ENCODE measurements at places on chromosomes 1 and 21.

- DNase-seq: no peak
Observed at GRCh38 chr1:59290193-59290949, 6.5 kb upstream of the FGGY start.

- no peak for DNase-seq
Observed at GRCh38 chr1:33763406-33763805, 100.5 kb upstream of the HMGB4 start.

DNA sequence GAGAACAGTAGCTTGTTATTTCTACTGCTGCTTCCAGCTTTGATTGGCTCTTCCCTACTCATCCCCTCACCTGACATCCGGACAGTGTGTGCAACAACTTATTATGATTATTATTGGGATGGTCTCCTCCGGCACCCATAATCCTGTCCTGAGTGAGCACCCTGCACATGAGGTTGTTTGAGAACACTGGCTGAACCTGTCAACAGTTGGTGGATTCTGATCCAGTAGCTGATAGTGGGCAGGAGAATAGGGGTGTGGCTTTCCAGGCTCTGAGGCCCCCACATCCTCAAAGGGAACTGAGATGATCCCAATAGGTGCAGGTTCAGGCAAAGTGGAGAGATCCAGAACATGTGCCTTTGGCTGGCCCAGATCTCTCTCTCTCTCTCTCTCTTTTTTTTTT, 60.5 kb downstream of the RUNX1 start:
- no peak for DNase-seq

- DNase-seq: no peak
Observed at GRCh38 chr21:44298301-44298700, 1.6 kb upstream of the PFKL start.

- DNase-seq: no peak
Observed at GRCh38 chr1:9244501-9245229, 10.1 kb downstream of the H6PD start.

DNA sequence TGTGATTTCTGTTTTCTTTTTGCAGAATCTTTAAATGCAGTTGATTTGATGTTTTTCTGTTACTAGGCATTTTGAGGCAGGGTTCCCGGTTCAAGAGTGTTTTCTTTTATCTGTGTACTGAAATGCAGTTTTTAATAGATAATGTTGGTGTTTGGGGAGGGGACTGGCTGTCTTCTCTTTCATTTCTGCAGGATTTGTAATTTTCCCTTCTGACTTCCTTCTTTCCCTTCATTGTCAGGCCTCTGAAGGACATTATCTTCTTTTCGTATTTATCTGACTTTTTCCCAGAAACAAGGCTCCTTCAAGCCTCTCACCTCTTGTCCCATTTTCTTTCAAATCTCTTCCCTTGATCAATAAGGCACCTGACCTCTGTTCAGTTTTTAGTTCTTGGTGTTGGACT, 1.5 kb upstream of the GALNT2 start:
- no peak for DNase-seq

DNA sequence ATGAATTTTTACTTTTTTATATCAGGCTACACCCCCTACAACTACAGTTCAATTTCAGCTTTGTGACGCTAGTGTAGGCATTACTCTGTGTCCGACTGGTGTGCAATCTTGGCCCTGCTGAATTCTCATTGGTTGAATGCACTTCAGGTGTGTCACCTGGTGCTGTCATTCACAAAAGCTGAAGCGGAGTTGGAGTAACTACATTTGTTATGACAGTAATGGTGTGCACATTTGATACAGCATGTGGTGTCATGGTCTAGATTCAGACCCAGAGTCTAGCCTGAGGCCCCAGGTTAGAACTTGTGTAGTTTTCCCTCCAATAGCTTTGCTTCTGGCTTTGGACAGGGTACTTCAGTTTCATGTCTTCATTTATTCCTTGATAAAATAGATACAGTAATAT, 88.7 kb downstream of the C1orf94 start:
- DNase-seq: no peak

DNA sequence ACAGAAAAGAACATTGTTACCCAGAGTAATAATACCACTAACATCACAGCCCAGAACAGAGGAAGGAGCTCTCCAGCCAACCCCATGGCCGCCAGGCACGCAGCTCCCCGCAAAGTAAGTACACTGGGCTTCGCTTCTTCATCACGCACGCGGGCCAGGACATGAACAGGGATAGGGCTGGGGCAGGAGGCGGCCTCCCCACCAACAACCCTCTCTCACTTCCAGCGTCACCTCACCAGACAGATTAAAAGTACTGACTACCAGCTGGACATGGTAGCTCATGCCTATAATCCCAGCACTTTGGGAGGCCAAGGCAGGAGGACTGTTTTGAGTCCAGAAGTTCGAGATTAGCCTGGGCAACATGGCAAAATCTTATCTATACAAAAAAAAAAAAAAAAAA, 78.3 kb downstream of the NPHP4 start:
- DNase-seq: no peak

DNA sequence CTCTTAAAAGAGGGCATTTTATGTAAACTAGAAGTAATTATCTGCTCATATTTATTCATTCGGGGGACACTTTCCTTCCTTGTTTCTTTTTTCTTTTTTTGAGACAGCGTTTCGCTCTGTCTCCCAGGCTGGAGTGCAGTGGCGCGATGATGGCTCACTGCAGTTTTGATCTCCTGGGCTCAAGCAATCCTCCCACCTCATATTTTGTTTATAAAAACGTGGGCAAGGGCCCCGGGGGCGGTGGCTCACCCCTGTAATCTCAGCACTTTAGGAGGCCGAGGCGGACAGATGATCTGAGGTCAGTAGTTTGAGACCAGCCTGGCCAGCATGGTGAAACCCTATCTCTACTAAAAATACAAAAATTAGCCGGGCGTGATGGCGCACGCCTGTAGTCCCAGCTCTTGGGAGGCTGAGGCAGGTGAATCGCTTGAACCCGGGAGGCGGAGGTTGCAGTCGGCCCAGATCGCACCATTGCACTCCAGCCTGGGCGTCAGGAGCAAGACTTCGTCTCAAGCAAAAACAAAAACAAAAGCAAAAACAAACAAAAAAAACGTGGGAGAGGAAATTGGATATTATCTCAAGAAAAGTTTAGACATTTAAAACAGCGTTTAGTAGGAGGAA, 926 bp upstream of the DFFA start:
- no peak for DNase-seq

- DNase-seq: no peak
Observed at GRCh38 chr21:42395905-42396651, at the start of gene TMPRSS3. TMPRSS3 (minus strand) TSS chr21:42396052; CDS start chr21:42395417, 635 bp downstream.

DNA sequence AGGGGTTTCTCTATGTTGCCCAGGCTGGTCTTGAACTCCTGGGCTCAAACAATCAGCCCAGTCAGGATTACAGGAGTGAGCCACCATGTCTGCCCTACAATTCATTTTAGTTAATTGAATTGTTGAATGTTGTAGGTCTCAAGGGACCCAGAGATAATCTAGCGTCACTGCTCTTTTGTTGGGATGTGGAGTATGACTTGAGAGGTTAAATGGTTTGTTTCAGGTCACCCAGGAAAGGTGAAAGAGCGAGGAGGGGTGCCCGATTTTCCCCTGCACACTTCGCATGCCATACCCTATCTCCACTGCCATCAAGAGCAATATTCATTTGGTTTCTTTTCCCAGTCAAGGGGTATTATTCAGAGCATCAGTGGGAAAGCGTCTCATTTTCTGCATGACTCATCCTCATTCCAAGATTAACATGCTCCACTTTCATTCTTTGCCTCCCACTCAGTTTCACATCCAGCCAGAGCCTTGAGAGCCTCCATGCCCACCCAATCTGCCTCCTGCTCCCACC, 13.1 kb upstream of the SLC30A1 start:
- no peak for DNase-seq

GRCh38 chr1:223641523-223642039, 23.9 kb downstream of the CAPN8 start:
- no peak for DNase-seq

GRCh38 chr1:240503558-240503957, 108.4 kb downstream of the GREM2 start:
- DNase-seq: no peak

- DNase-seq: no peak
Observed at GRCh38 chr1:98289311-98289710, 368.5 kb upstream of the DPYD start.

All from CD4-positive, alpha-beta T cell treated with Interferon alpha-2 for 1 hour (primary cell).